Stimulated activated CD8-positive, alpha-beta memory T cell treated with anti-CD3 and anti-CD28 coated beads, Interleukin-2, amount 100 ng/mL, for 1 hour (primary cell): ENCODE measurements at places on chromosomes 3 and 15.

GRCh38 chr3:156655819-156656550 is 18.4 kb upstream of the TIPARP start:
- DNase-seq: no peak

GRCh38 chr3:54969652-54970051 is 41.8 kb upstream of the LRTM1 start:
- no peak for DNase-seq

GRCh38 chr15:29037997-29038705 is 152.4 kb downstream of the APBA2 start:
- no peak for DNase-seq

- no peak for DNase-seq
Observed at GRCh38 chr15:78796510-78796909, 14.8 kb downstream of the ADAMTS7 start.

DNA sequence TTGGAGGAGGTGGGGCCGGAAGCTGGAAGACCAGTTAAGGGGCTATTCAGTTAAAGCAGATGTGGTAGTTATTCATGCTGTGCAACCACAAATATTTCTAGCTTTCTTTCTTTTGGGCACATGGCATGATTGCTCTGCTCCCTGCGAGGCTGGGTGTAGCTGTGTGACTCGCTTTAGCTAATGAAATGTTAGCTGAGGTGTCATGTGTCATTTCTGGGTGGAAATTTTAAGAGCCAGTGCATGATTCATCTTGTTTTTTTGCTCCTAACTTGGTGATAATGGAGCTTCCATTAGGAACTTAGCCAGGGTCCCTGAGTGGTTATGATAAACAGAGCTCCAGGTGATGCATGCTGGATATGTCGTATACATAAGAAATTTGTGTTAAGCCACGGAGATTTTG is 300.6 kb downstream of the SATB1 start:
- no peak for DNase-seq

GRCh38 chr15:39393575-39394335 is 187.1 kb upstream of the THBS1 start:
- DNase-seq: no peak

GRCh38 chr3:188931531-188931930 is 240.2 kb upstream of the TPRG1 start:
- DNase-seq: no peak

- DNase-seq: no peak
Observed at GRCh38 chr3:64730681-64731080, 42.9 kb upstream of the ADAMTS9 start.

GRCh38 chr15:77865701-77866100 is 211.8 kb downstream of the TBC1D2B start:
- DNase-seq: no peak

GRCh38 chr3:45800611-45801010 is 4.3 kb upstream of the SLC6A20 start:
- no peak for DNase-seq

GRCh38 chr3:73624017-73624820 is 522 bp downstream of the PDZRN3 start:
- DNase-seq: no peak

- DNase-seq: no peak
Observed at GRCh38 chr3:52456169-52456799, 880 bp downstream of the NISCH start.

DNA sequence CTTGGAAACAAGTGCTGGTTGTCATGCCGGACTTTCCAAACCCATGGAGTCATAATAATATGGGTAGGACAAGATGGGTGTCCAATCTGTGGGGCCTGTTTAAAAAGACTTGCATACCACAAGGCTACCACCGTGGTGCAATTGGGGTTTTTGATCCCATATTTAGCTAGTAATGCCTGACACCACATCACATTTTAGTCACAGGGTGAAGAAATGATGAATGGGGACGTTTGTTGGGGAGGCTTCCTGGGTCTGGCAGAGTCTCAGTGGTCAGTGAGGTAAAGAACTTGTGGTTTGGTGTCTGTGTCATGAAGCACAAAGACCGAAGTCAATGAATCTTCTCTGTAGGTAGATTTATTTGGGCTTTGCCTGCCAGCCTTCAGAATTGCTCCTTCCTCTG is 31.0 kb downstream of the P3H2 start:
- no peak for DNase-seq

DNA sequence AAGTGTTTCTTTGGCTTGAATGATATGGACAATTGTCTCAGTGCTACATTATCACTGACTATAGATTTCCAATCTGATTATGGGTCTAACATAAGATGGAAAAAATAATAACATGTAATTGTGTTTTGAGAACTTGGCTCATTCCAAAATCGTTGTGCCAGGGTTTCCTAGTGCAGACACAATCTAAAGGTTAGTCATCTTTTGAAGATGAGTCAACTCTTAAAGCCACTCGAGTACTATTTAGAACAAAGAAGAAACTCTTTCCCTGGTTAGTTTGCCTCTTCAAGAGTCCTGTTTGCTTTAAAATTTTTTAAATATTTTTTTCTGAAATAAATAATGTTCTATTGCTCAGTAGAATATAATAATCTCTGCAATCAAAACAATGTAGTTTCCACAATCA is 301.0 kb downstream of the CADM2 start:
- DNase-seq: no peak

GRCh38 chr3:148694116-148694515 is 3.6 kb upstream of the AGTR1 start:
- DNase-seq: no peak

DNA sequence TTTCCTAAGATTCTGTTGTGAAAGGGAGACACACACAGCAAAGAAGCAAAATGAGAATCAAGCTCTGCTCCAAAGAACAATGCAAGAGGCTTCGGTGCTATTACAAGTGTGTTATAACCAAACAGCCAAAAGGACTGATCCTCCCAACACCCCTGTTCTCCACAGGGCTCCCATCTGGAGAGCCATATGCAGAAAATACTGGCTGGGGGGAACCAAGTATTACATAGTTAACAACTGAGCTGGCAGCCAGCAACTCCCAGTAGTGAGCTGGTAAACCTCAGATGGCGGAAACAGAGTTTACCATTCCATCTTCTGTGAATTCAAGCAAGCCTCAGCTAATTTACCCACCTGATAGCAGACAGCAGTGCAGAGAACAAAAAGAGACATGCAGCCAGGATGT is 156.4 kb downstream of the NTRK3 start:
- DNase-seq: no peak

GRCh38 chr3:158974904-158975303 is 173.1 kb downstream of the MFSD1 start:
- no peak for DNase-seq

DNA sequence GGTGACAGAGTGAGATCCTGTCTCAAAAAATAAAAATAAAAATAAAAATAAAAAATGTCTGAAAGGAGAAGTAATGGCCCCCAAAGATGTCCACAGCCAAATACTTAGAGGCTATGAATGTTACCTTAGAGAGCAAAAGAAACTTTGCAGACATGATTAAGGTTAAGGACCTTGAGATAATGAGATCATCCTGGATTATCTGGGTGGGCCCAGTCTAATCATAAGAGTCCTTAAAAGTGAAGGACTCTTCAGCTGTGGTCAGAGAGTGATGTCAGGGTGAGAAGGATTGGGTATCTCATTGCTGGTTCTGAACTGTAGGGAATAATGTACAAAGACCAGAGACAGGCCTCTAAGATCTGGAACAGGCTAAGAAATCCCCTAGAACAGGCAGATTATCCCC is 84.9 kb upstream of the POU1F1 start:
- no peak for DNase-seq

DNA sequence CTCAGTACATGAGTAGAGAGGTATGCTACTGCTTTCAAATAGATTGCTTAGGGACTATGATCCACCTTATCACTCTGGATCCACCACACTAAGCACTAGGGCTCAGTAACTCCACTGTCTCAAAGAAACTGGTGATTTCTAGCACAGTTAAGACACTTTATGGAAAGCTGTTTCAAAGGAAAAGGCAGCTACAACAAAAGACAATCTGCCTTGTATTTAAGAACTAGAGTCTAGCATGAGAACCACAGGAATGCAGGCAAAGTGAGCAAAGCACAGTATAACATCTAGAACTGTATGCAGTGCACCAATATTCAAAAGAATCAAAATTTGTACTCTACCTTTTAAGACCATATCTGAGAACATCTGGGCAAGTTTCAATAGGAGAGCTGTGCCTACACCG is 17.9 kb downstream of the TFRC start:
- no peak for DNase-seq
